GM12891 (cell line): ENCODE measurements at places on chromosomes 1 and 21.
A peak's percentile ranks its signal among the peaks of the same experiment; 100 is the strongest.

- no peak for DNase-seq
Observed at GRCh38 chr1:33503506-33503905, 31.1 kb downstream of the ZSCAN20 start.

- DNase-seq: no peak
Observed at GRCh38 chr1:56185493-56185892, 393.9 kb downstream of the PLPP3 start.

GRCh38 chr1:211985556-211986264, 49.6 kb downstream of the INTS7 start:
- DNase-seq: no peak

- no peak for DNase-seq
Observed at GRCh38 chr1:54485416-54485815, 62.6 kb upstream of the ACOT11 start.

DNA sequence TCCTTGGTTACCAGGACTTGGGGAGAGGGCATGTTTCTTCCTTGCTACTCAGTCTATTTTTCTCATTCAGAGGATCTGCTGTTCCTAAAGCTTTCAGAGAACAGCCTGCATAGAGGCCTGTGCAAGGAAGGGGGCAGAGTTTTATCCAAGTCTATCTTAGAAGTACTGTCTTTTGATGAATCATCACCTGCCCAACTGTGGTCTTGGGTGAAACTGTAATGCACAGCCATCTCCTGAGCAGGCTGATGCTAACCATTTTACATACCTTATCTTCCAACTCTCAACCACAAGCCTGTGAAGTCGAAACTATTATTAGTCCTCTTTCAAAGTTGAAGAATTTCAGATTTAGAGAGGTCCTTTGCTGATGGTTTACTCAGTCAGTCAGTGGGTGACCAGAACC, 368.0 kb downstream of the HHAT start:
- DNase-seq: peak; percentile 34

GRCh38 chr1:15248216-15248615, 1.2 kb downstream of the FHAD1 start:
- DNase-seq: no peak

DNA sequence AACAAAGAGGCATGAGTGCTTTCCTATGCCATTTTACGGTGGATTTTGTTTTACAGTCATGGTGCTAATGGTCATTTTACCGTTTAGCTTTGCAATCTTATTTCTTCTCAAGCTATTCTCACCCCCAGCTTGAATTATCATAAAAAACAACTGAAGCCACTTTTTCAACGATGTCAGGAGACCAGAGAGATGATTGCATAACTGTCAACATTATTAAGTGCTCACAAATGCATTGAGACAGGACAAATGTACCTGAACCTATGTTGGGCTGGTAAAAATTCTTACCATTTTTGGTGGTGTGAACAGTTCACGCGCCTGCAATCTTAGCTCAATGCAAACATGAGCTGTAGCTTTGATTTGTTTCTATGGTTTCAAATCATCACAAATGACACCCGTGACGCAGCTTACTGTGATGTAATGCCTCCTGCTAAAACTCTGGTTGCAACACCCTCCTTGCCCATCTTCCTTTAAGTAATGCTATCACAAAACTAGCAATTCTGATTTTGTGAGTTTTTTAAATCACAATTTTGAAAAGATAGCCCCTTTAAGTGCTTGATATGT, 104.4 kb downstream of the UCHL5 start:
- no peak for DNase-seq

DNA sequence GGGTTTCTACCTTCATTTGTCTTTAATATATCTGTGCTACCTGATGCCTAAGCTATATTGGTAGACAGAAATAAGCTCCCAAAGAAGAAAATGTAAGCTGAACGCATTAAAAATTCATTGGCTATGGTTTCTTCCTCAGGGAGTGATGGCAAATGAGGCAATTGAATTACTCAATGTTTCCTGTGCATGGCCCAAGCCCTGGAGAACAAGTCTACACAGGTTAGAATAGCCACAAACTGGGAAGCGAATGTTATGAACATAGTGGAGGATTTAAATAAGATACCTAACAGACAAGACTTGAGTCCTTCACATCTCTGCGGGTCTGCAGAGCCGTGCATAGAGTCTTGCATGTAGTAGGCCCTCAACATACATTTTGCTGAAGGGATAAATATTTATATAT, 350.3 kb downstream of the RWDD3 start:
- DNase-seq: no peak

DNA sequence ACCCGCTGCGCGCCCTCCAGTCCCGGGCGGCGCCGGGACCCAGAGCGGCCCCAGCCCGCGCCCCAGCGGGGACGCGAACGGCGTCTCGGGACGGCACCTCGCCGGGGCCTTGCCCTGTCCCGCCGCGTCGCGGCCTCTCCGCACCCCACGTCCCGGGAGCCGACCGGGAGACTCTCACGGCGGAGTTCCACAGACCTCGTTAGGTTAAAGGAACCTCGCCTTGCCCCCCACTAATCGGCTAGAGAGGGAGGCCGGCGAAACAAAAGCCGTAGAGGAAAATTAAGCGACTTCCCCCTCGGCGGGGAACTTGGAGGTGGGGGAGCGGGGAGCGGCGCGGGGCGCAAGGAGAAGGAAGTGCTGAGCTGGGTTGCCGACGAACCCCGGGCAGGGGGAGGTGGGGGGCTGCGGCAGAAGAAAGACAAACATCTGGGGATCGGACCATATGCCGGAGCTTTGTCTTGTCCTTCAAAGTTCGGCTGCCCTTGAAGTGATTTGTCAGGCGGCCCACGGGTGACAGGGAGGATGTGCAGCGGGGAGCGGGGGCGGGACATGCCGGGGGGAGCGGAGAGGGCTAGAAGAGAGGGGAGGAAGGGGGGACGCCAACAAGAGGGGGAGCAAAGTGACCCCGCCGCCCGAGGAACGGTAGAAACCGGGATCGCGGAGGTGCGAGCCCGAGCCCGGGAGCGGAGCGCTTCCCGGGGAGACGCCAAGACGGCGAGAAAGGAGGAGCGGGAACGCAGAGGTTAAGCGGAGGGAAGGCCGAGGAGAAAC, 120.0 kb upstream of the RRP15 start:
- no peak for DNase-seq

DNA sequence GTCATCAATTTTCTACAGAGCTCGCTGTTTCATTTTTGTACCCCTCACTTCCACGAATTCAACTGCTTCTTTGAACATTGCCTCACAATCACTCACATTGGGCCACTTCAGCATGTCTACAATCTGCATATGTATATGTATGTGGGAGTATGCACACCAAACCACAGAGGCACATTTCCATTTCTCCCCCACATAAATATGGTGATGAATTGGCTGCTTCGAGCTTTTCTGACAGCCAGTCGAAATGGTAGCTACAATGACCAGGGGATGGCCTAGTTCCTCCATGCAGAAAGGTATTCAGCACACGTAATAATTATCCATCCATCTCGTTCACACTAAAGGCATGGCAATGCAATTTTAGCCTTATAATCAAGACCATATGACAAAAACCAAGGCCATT, 229.6 kb upstream of the ESRRG start:
- no peak for DNase-seq

- peak; percentile 79 for DNase-seq
Observed at GRCh38 chr1:31760471-31761470, 3.4 kb downstream of the ADGRB2 start.

DNA sequence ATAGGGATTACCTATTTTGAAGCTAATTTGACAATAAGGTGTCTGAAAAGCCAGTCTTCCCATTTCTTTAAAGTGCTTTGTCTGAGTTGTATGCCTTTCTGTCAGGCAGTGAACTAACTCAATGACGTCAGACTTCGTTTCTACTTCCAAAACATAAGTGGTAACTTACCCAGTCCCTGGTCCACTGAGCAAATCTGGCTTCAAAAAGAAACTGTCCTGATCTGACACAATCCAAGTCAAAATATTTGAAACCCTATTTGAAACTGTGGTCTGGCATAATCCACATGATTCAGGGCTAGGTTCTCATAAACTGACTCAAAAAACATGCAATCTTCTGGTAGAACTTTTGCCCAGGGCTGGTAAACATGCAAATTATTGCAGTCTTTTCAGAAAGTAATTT, 34.0 kb downstream of the DIRAS3 start:
- no peak for DNase-seq
